ENCODE measurements at places on chromosomes 3 and 15.

- no peak for DNase-seq
Observed at GRCh38 chr3:160643994-160644393, 33.0 kb upstream of the ARL14 start.

- DNase-seq: no peak
Observed at GRCh38 chr3:136984837-136985236, 27.1 kb downstream of the IL20RB start.

GRCh38 chr3:52323526-52324295, 7.6 kb downstream of the DNAH1 start:
- no peak for DNase-seq

GRCh38 chr3:121752772-121753171, 3.2 kb upstream of the GOLGB1 start:
- DNase-seq: no peak

- DNase-seq: no peak
Observed at GRCh38 chr3:183324083-183324482, 71.0 kb downstream of the B3GNT5 start.

DNA sequence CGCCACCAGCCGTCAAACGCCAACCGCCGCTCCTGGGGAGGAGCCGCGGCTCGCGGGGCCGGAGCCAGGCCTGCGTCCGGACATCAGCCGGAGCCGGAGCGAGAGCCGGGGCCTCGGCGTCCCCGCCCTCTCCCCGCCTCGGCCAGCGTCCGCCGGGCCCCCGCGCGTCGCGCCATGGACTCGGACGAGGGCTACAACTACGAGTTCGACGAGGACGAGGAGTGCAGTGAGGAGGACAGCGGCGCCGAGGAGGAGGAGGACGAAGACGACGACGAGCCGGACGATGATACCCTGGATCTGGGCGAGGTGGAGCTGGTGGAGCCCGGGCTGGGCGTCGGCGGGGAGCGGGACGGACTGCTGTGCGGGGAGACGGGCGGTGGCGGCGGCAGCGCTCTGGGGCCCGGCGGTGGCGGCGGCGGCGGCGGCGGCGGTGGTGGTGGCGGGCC, 359 bp downstream of the ARIH1 start:
- no peak for DNase-seq

GRCh38 chr15:33188641-33189257, 5.8 kb downstream of the FMN1 start:
- no peak for DNase-seq

DNA sequence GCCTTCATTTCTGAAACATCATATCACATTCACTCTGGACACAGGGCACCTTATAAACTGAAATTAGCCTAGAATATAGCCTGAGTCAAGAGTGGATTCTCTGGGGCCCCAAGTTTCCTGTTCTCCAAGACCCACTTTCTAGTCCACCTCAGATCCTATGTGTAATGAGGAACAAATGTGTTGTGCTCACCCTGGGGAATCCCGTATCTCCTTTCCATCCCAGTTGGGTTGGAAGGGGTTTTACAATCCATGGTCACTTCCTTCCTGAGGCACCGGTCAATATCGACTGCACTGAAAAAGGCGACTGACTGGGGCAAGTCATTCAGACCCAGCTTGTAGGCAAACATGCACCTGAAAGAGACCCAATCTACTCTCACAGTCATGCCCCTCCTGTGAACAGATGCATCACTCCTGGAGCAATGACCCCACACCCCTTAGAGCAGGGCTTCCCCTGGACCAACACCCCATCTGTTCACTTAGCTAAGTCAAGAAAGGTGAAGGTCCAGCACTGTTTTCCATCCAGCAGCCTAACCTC, 17.4 kb downstream of the POLG start:
- no peak for DNase-seq

GRCh38 chr3:23068016-23068728, 135.0 kb upstream of the UBE2E2 start:
- DNase-seq: no peak

DNA sequence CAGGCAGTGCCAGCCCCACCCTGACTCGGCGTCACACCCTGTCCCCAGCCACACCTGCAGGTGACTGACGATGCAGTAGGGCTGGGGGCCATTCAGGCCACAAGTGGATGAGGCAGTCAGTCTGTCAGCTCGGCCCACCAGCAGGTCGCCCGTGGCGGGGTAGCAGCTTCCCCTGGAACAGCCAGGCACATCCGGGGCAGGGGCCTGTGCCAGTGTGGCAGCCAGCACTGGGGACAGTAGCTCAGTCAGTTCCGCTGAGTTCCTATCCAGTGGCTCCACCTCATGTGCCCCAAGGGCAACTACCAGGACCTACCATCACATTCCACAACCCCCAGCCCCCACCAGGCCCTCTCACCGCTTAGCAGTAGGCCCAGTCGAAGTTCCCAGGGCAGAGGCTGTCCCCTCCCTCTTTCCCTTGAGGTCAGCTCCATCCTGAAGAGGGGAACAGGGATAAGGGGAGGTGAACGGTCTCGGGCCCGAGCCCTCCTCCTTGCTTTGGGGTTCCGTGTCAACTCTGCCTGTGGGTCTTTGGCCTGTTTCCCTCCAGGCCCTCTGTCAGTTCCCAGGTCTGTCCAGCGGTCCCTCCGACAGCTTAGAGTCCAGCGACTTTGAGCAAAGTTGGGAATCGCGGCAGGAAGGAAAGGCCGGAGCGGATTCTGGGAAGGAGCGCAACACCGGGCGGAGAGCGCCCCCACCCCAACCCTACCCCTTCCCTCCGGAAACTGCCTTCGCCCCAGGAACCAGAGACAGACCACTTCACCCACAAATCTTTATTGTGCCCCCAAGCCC, at the start of gene LAMB2:
TSS of gene LAMB2 (minus strand) at position 614 of the 789 bp plus-strand sequence. CDS start at position 431, 183 bp downstream.
- DNase-seq: no peak

- no peak for DNase-seq
Observed at GRCh38 chr3:17065315-17065714, 180.6 kb downstream of the PLCL2 start.

GRCh38 chr3:129616713-129617112, 10.2 kb upstream of the PLXND1 start:
- no peak for DNase-seq

DNA sequence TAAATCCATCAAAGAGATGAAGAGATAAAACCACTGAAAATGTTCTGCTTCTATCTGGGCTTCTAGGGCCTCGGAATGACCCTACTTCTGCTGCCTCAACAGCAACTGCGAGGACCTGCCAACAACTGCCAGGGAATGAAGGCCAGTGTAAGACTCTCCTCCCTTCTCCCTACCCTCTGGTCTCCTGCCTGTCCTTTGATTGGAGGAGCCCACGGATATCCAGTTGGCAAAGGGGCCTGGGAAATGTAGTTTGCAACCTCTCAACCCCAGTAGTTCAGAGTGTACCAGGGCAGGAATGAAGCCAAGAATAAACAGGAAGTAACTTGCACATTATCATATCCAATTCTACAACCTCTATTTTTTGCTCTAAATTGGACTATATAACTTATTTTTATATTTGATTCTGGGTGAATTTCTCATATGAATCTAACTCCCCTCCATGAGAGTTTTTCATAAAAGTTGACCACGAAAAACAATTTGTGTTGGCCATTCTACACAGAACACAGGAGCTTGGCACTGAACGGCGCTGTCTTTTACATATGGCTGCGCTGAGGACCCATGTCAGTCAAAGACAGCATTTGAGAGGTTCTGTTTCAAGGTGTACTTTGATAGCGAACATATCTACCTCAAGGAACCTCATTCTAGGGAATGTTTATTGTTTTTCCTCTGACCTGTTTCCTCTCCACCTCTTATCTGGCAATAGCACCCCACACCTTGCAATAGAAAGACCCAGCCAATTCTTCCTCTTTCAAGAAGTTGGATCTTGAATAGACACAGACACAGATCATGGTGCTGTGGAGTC, 91.1 kb upstream of the RNF7 start:
- no peak for DNase-seq

- DNase-seq: no peak
Observed at GRCh38 chr15:66094331-66094730, 159.2 kb downstream of the MEGF11 start.

- no peak for DNase-seq
Observed at GRCh38 chr3:49177073-49177472, 5.7 kb downstream of the KLHDC8B start.

DNA sequence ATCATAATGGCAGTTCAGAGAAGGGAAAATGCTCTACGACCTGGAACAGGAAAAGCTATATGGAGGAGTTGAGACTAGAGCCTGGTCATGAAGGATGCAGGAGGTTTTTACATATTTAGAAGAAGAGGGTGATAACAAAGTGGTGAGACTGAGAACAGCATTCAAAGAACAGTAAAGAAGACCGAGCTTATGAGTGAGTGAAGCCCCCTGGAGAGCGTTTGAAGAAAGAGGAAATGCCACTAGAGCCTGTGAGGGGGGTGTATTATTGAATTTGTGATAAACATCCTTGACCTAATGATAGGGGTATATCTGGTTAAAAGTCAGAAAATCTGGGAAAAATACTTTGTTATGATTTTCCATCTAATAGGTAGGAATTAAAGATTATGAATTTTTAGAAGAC, 4.2 kb downstream of the PARP9 start:
- no peak for DNase-seq

GRCh38 chr3:58175437-58176184, 35.2 kb downstream of the DNASE1L3 start:
- no peak for DNase-seq

DNA sequence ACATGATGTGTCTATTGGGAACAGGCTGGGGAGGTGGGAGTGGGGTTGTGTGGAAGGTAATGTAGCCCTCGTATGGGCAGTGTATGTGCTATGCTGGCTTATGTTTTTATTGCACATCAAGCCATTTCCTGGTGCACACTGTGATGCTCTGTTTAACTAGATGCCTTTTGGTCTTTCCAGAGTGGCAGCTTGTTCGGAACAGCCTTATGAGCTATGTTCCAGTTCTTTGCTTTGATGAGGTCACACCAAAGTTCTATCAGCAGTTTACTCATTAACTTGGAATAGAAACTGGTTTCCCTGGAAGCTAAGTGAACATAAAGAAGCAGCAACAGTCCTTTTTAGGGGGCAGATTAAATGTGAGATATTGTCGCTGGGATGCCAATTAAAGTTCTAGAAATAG, 133.9 kb downstream of the DIPK2A start:
- no peak for DNase-seq

DNA sequence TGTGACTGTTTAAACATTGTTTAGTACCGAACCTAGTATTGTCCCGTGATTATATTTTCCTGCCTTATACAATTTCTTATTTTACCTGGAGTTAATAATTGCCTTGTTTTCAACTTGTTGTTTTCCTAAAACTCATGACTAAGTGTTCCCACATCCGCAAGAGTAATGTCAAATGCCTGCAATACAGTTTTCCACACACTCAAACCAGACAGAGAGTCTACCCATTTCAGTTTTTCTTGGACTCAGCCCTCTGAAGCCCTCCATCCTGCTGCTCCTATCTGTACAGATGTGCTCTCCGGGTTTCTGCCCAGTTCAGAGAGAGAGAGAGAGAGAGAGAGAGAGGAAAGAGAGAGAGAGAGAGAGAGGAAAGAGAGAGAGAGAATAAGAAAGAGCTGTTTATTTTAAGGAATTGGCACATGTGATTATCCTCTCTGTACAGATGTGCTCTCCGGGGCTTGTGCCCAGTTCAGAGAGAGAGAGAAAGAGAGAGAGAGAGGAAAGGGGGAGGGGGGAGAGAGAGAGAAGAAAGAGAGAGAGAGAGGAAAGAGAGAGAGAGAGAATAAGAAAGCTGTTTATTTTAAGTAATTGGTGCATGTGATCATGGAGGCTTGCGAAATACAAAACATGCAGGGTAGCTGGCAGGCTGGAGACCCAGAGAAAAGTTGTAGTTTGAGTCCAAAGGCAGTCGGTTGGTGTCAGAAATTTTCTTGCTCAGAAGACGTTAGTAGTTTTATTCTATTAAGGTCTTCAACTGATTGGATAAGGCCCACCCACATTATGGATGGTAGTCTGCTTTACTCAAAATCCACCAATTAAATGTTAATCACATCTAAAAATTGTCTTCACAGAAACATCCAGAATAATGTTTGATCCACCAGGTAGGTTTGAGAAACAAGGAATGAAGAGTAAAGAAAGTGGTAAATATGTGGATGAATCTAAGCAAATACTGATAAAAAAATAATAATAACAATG, 104.1 kb upstream of the GOLGA8J start:
- DNase-seq: no peak

GRCh38 chr3:8506571-8507061, 5.0 kb downstream of the LMCD1 start:
- no peak for DNase-seq

DNA sequence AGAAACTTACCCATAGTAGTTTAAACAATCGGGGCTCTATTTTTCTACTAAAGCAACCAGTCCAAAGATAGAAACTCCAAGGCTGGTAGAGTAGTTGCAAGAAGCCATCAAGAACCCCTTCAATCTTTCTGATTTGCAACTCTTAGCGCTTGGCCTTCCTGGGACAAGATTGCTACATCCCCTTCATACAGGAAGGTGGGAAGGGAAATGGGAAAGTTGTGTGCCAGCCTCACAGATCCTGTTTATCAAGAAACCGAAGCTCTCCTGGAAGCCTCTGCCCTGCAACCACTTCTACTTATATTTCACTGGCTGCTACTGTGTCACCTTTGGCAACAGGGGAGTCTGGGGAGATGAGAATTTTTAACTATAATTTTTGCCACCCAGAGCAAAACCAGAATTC, 46.2 kb downstream of the OSBPL10 start:
- no peak for DNase-seq

DNA sequence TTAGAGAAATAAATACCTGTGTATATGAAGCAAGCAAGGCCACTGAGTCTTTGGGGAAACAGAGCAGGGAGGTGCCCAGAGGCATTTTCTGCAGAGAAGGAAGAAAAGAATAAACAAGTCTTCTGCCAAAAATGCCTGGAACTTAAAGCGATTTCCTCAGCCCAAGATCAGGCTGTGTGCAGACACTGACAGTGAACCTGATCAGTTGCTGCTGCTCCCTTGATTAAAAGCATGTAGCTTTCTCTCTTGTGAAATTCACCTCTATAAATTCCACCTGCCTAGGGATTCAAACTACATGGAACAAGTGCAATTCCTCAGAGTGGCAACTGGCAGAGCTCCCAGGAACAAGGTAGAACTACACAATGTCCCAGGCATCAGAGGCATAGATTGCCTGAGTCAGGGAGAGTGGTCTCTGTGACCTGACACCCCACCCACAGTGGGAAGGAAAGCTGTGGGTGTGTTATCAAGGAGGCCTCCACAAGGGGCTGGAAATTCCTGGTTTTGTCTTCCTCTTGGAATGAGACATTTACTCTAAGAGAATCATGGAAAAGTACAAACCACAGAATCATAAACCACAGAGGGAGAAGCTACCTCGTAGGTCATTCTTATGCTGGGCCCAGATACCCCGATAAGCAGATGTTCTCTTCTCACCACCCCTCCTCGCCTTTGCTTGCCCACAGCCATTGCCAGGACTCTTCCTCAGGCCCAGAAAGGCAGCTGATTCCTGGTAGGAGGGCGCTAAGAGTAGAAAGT, 1.8 kb upstream of the ZBTB38 start:
- no peak for DNase-seq

DNA sequence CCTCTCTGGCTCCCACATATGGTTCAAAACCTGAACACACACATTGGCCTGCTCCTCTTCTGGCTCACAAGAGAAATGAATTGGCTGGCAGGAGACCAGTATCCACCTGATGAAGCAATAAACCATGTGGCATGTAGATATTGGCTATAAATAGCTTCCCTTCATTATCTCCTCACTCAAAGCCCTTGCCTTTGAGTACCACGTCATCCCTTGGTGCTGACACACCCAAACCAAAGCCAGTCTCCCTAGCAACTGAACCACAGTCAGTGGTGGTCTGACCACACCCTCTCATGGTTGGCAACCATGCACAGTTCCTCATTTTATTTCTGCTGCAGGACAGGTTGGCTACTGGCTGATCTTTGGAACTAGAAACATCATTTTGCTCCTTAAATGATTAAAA, 98.8 kb downstream of the ZNF621 start:
- DNase-seq: peak; percentile 31

Data from CD4-positive, alpha-beta T cell treated with Interleukin-2 at 100 ng/mL for 4 hours (primary cell).